ENCODE measurements at places on chromosomes 6 and 20.

DNA sequence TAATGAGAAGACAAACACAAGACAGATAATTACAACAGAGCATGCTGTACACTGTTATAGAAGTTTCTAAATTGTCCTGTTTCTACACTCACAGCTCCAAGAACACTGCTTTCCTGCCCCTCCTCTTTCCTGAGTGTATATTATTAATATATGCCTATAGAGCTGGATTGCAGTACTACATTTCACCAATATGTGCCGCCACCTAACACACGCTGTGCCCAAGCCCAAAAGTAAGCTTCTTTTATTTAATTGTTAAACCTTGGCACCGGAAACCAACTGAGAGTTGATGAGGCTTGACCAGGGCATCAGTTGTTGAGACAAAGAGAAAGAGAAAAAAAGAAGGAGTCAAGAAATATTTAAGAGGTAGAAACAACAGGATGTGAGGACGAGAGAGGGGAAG lies 16.0 kb upstream of the PTPRT start:
- DNase-seq: no peak
- H3K27ac ChIP-seq: no peak overlapping the region
- H3K4me1 ChIP-seq: no peaks in the 10 kb centered on the region
- H3K27me3 ChIP-seq: no peaks in the 10 kb centered on the region
- H3K36me3 ChIP-seq: no peaks in the 10 kb centered on the region
- H3K4me3 ChIP-seq: no peak overlapping the region

DNA sequence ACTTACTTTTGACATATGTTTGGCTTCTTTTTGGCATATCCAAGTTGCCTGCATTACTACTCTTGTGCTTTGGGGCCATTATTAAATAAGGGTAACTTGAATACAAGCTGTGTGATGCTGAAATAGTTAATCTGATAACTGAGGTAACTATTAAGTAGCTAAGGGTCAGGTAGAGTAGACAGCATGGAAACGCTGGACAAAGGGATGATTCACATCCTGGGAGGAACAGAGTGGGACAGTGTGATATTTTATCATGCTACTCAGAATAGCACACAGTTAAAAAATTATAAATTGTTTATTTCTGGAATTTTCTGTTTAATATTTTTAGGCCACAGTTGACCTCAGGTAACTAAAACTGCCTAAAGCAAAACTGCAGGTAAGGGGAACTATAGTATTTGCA lies 483.9 kb downstream of the RFPL4B start:
- no peak for DNase-seq
- no peaks in the 10 kb centered on the region for H3K36me3 ChIP-seq
- no peak overlapping the region for H3K4me3 ChIP-seq
- H3K4me1 ChIP-seq: no peaks in the 10 kb centered on the region
- no peak overlapping the region for H3K27ac ChIP-seq
- H3K27me3 ChIP-seq: no peaks in the 10 kb centered on the region

- H3K36me3 ChIP-seq: no peaks in the 10 kb centered on the region
- no peak overlapping the region for H3K4me3 ChIP-seq
- no peak for DNase-seq
- H3K27ac ChIP-seq: peak overlapping the region; percentile 7
- no peaks in the 10 kb centered on the region for H3K4me1 ChIP-seq
These were observed 22.0 kb downstream of the KLHL31 start for GRCh38 chr6:53643481-53643965.

GRCh38 chr20:2795451-2795850 lies 5.0 kb downstream of the CPXM1 start:
- no peak for DNase-seq
- no peak overlapping the region for H3K4me3 ChIP-seq
- H3K27ac ChIP-seq: no peak overlapping the region
- no peaks in the 10 kb centered on the region for H3K36me3 ChIP-seq

- H3K27me3 ChIP-seq: no peaks in the 10 kb centered on the region
- H3K27ac ChIP-seq: no peak overlapping the region
- H3K36me3 ChIP-seq: no peaks in the 10 kb centered on the region
- H3K4me3 ChIP-seq: no peak overlapping the region
- no peak for DNase-seq
- no peaks in the 10 kb centered on the region for H3K4me1 ChIP-seq
These were observed 37.0 kb downstream of the CDKAL1 start for GRCh38 chr6:20571261-20571660.

DNA sequence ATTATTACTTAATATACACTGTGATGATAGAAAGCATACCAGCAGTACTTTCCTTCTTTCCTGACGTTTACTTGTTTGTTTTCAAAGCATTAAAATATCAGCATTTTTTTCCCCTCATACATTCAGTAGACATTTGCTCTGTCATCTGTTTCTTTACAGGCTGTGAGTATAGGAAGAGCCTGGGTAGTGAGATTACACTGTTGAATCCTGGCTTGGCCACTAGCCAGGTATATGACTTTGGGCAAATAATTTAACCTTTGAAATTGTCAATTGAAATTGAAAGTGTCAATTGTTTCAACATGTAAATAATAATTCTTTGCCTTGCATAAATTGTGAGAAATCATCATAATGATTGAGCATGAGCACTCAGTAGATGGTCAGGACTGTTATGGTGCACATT lies 336.2 kb downstream of the CDKAL1 start:
- DNase-seq: no peak
- no peak overlapping the region for H3K4me3 ChIP-seq
- H3K36me3 ChIP-seq: no peaks in the 10 kb centered on the region
- H3K27me3 ChIP-seq: no peaks in the 10 kb centered on the region
- H3K27ac ChIP-seq: no peak overlapping the region

GRCh38 chr6:151263967-151264366 lies 24.2 kb downstream of the AKAP12 start:
- H3K4me1 ChIP-seq: peaks cover 51% of the 10 kb centered on the region
- DNase-seq: peak; percentile 80
- no peaks in the 10 kb centered on the region for H3K27me3 ChIP-seq
- peak overlapping the region; percentile 29 for H3K27ac ChIP-seq
- no peaks in the 10 kb centered on the region for H3K36me3 ChIP-seq
- H3K4me3 ChIP-seq: no peak overlapping the region

- DNase-seq: no peak
- peaks cover 19% of the 10 kb centered on the region for H3K4me1 ChIP-seq
- H3K36me3 ChIP-seq: no peaks in the 10 kb centered on the region
- peak overlapping the region; percentile 92 for H3K27ac ChIP-seq
- H3K4me3 ChIP-seq: peak overlapping the region; percentile 100
These were observed 1.6 kb upstream of the QKI start for GRCh38 chr6:163412801-163413344.

- H3K4me1 ChIP-seq: no peaks in the 10 kb centered on the region
- no peak overlapping the region for H3K27ac ChIP-seq
- DNase-seq: no peak
- no peaks in the 10 kb centered on the region for H3K27me3 ChIP-seq
- peaks cover 50% of the 10 kb centered on the region for H3K36me3 ChIP-seq
These were observed 50.9 kb upstream of the KIF25 start for GRCh38 chr6:167946604-167947003.

DNA sequence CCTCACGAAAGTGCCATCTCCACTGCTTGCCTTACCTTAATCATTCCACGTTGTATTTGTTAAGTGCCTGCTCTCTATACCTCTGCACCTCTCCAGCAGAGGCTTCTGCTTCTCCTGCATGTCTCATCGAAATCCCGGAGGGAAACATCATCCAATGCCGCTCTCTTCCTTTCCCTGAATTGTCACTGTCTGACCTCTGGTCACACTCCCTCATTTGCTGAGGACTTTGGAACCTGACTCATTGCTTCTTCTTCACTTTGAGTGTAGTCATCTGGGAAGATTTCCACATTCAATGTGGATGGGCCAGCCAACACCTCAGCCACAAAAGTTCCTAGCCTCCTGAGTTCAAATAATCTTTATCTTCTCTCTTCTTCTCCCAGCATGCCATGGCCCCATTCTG lies 78.9 kb upstream of the BEND6 start:
- H3K27ac ChIP-seq: no peak overlapping the region
- DNase-seq: no peak
- H3K4me3 ChIP-seq: no peak overlapping the region

DNA sequence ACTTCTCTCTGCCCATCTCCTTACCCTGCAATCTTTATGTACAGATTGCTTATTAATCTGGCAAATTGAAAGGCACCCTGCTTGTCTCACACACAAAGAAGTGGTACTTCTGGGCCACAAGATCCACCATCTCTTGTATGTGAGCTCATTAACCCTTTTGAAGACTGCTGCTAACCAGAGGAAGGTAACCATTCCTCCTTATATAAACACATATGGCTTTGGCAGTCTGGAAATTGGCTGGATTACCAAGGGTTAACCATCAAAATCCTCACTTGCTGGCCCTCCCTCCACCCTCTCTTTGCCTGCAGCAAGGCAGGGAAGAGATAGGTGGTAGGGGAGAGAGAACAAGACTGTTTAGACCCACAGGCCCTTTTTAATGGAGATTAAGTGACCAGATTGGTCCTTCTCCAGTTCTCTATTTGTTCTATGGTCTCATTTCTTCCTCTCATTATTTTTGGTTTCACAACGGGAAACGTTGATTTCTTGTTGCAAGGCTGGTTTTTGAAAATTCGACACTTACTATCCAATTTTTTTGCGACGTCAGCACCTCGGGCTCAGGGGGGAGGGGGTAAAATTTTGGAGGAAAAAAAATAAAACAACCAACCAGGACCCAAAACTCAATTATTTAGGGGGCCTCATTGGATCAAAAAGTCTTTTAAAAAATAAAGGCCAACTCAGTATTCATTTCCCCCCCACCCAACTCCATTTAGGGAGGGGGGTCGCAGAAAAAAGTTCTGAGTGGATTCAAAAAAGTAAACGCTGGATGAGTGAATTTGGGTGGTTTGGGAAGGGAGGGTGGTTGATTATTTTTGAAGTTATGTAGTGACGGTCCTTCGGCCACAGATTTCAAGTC lies 859 bp downstream of the PPP1R10 start:
- H3K27me3 ChIP-seq: no peaks in the 10 kb centered on the region
- peak; percentile 69 for DNase-seq
- H3K4me3 ChIP-seq: peak overlapping the region; percentile 65
- H3K4me1 ChIP-seq: peaks cover 46% of the 10 kb centered on the region
- peaks cover 22% of the 10 kb centered on the region for H3K36me3 ChIP-seq

- DNase-seq: no peak
- no peak overlapping the region for H3K4me3 ChIP-seq
- no peaks in the 10 kb centered on the region for H3K27me3 ChIP-seq
- no peaks in the 10 kb centered on the region for H3K36me3 ChIP-seq
- H3K27ac ChIP-seq: no peak overlapping the region
These were observed 64.8 kb downstream of the AIG1 start for GRCh38 chr6:143125455-143125854.

- no peaks in the 10 kb centered on the region for H3K36me3 ChIP-seq
- H3K4me1 ChIP-seq: no peaks in the 10 kb centered on the region
- peaks cover 5% of the 10 kb centered on the region for H3K27me3 ChIP-seq
- no peak for DNase-seq
- H3K4me3 ChIP-seq: no peak overlapping the region
These were observed 156.8 kb downstream of the DNAH8 start for GRCh38 chr6:38871741-38872568.

- DNase-seq: no peak
- no peak overlapping the region for H3K27ac ChIP-seq
- no peaks in the 10 kb centered on the region for H3K36me3 ChIP-seq
- H3K27me3 ChIP-seq: no peaks in the 10 kb centered on the region
- H3K4me1 ChIP-seq: no peaks in the 10 kb centered on the region
These were observed 6.4 kb downstream of the FGD2 start for GRCh38 chr6:37011656-37012378.

DNA sequence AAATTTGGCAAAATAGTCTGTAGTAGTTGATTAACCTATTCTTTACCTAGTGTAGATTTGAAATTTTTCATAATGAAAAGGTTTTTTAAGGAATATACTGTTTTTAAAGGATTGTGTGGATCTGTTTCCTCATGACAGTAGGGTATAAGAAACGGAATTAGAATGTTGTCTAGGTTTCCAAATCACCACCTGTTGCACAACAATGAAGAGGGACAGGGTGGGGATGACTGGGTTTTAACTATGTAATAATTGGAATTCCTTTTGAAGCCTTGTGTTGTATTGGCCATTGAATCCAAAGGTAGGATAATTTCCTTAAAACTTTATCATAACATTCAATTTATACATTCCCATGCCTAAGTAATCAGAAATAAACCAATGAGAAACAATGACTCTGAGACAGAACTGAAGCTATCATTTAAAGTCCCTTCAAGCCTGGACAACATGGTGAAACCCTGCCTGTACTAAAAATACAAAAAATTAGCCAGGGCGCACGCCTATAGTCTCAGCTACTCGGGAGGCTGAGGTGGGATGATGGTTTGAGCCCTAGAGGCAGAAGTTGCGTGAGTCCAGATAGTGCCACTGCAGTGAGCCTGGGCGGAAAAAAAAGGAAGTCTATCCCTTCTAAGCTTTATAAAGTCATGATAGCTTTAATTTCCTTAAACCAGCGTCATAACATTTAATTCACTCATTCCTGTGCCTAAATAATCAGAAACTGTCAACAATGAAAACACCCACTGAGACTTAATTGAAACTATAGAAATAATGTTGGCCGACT lies 18.3 kb upstream of the SLC17A5 start:
- no peaks in the 10 kb centered on the region for H3K36me3 ChIP-seq
- no peaks in the 10 kb centered on the region for H3K27me3 ChIP-seq
- H3K4me3 ChIP-seq: no peak overlapping the region
- H3K27ac ChIP-seq: no peak overlapping the region
- DNase-seq: no peak

DNA sequence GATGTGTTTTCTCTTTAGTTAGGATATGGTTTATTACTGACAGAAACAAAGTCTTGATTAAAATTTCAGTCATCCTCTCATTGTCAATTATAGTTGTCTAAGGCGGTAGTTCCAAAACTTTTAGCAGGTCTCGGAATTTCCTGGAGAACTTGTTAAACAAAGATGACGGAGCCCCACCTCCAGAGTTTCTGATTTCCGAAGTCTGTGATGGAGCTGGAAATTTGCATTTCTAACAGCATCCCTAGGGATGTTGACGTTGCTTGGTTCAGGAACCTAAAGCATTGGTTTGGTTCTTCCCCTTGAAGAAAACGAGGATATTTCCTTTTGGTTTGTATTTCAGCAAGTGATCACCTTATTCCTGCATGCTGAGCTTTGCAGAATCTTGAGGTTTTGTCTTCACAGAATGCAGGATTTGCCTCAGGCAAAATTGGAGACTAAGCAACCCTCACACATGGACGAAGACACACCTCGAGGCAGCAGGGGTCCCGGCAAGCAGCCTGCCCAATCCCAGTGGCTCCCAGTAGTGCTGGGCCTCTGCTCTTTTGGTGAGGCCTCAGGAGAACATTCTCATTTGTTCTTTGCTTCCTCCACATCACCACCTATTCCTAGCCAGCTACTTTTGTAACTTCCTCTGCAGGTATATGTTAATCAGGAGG lies 187.1 kb upstream of the PHACTR1 start:
- no peak overlapping the region for H3K27ac ChIP-seq
- peaks cover 21% of the 10 kb centered on the region for H3K4me1 ChIP-seq
- DNase-seq: no peak
- H3K36me3 ChIP-seq: no peaks in the 10 kb centered on the region

GRCh38 chr20:44745598-44746366 lies at the start of gene KCNK15:
Gene KCNK15, plus strand, starts transcription at chr20:44745865. Its CDS starts 46 bp downstream, at chr20:44745911.
- H3K27ac ChIP-seq: peak within 1 kb of the TSS; percentile 1
- H3K36me3 ChIP-seq: no peaks in the 10 kb centered on the region
- peaks cover 16% of the 10 kb centered on the region for H3K27me3 ChIP-seq

Measured in sigmoid colon (tissue), 7 donors.